Psoas muscle (tissue), 8 donors: ENCODE measurements at places on chromosomes 12 and 14. TPM values are rescaled to one million over a fixed set of nuclear protein-coding genes. Genes with fewer than 3 reads are reported as not detected.
A peak's percentile ranks its signal among the peaks of the same experiment; 100 is the strongest.

BDKRB1 gene
- total RNA-seq, result not detected

- no peak for DNase-seq
Measured at GRCh38 chr14:84804895-84805294, 725.0 kb upstream of the FLRT2 start.

- DNase-seq, result no peak
Measured at GRCh38 chr12:88108021-88108420, 33.9 kb downstream of the CEP290 start.

- no peak for DNase-seq
Measured at GRCh38 chr14:57559576-57559975, 65.9 kb upstream of the CCDC198 start.

GRCh38 chr14:58368956-58369355 lies 26.8 kb upstream of the TOMM20L start:
- no peak for DNase-seq

- DNase-seq, result no peak
Measured at GRCh38 chr12:26798023-26798422, 35.0 kb downstream of the ITPR2 start.

DNA sequence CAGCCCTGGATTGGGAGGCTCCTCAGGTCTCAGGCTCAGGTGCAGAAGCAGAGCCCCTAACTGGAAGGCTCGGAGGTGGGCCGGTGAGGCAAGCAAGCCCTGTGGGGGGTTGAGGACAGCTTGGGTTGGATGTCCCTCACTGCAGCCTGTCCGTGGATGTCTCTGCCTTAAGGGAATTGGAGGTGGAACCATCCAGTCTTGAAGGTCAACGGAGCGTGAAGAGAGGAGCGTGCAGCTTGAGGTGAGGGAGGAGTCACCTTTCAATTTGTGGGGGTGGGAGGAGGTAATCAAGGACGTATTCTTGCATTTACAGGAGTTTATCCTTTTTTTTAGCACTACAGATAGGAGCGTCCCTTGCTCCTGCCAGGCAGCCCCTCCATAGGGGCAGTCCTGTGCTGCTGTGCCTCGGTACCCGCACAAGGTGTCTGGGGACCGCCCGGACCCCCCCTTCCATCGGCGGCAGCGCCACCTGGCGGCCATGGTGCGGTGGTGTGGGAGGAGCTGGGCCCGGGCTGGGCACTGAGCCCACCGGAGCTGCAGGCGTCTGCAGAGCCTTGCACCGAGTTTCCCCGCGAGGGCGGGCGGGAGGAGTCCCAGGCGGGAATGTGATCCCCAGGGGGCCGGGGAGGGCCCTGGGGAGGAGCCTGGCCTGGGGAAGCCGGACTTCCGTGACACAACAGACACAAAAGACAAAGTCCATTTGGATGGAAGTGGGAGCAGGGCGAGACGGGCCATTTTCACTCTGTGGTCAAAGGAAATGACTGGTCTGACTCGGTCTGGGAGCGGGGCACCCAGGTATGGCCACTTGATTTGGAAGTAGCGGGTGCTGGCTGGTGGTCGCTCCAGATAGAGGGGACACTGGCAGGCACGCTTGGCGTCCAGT lies 864 bp downstream of the DNAJC22 start:
- peak; percentile 89 for DNase-seq

GRCh38 chr12:59115995-59116394 lies 195.7 kb upstream of the LRIG3 start:
- DNase-seq, result no peak

GRCh38 chr12:29706311-29706710 lies 77.4 kb downstream of the TMTC1 start:
- no peak for DNase-seq

SMCO2 gene
- not detected for total RNA-seq

HAL gene
- 0.32 TPM for total RNA-seq

DNA sequence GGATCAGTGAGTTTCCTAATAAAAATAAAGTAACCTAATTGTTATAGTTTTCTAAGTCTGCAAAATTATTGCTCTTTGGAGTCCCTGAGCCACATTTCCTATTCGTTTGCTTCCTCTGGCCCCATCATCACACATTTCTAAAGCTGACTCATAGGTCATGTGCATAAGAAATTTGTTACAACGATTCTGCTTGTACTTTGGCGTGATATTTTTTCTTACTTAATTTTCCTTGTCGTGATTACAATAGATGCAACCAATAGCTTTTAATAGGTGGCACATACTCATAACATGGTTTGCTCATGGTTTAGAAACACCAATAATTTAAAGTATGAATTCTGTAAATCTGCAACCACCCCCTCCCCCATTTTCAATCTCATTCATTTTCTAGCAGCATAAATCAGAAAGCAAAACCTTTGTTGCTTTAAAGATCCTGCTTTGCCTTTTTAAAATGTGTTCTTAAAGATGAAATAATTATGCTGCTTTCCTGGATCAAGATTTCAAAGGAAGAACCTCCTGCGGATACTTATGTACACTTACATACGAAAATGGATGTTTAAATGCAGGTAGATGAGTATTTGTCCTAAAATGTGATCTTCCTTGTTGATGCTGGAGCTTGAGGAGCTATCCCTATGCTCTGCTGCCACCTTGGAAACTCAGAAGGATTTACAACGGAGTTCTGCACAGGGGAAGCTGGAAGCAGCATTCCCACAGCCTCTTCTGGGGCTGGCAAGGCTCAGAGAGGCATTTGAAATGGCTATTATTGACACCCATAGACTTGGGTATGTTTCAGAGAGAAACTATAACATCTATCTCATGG lies 1.7 kb upstream of the FLRT2 start:
- peak; percentile 38 for DNase-seq

DNA sequence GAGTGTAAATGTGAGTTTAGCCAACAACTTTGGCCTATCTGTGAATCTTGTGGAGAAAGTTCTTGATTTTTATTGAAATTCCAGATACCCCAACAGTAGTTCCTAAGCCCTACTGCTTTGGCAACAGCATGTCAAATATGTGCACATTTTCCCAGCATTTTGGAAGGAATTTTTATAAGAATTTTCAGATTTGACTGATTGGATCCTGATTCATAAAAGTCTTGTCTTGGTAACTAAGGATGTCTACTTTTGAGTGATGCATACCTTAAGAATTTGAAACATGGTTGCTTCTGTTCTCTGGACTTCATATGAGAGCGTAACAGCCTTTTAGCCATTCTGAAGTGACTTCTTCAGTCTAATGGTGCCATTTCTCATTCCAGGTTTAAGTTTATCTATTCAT lies 106.7 kb downstream of the ANO4 start:
- no peak for DNase-seq

DNA sequence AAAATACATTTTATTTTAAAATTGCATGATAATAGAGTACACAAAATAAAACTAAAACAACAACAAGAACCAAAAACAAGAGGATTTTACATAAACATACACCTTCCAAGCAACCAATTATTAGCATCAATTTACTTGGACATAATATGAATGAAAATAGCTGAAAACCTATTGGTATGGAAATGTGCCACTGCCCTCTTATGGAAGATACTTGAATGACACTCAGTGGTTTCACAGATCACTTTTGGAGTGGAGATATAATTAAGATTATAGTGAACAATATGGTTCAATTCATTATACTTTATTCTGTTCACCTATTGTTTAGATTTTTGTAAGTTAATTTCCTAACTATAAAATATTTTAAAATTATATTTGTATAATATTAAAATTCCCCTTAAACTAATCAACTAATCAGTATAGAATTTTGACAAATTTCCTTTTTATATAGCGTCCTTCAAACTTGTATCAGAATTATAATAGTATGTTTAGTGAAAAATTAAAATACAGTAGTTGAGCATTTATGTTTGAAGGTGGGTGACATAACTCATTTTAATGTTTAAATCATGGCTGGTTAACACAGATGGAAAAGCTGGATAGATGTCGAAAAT lies 70.1 kb downstream of the SLC6A15 start:
- DNase-seq, result no peak

DNA sequence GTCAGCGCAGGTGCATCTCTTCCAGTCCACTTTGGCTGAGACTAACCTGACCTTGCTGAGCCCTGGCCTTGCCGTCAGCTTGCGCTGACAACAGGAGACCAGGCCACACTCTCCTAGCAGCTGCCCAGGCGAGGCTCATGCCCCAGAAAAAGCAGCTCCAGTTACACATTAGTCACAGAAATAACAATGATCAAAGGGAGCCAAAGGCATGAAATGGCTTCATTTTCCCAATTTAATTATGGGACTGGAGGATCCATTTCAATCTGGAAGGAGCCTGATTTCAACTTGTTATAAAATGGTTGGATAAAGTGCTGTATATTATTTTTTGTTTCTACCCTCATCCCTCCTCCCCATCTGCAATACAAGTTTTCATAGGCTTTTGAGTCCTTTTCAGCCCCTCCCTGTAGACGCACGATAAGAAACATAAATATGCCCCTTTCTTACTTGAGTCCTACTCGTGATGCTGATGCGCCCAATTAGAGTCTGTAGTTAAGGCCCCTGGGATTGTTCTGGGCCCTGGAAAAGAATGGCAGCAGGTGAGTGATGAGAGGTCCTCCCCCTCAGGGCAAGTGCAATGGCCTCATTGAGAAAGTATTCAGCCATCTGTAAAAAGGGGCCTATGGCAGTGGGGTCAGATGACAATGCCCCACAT lies 376.0 kb downstream of the C12orf75 start:
- DNase-seq, result peak; percentile 61

- no peak for DNase-seq
Measured at GRCh38 chr12:4001841-4002240, 128.6 kb upstream of the PARP11 start.

DNA sequence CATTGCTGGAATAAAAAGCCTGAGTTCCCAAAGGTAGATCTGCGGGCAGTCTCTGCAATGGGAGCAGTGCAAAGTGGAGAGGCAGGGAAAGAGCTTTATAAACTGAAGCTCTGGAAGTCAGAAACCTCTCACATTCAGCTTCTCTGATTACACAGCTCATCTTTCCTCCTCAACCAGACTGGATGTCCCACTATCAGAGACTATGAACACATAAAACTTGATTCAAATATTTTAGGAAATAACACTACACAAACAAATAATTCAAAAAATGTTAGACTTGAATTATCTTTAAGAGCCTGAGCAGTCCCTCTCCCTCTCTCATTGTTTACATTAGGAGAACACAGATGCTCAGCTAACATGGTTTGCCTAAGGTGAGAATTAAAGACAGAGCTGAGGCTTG lies 72.9 kb downstream of the DENND5B start:
- DNase-seq, result no peak

DNA sequence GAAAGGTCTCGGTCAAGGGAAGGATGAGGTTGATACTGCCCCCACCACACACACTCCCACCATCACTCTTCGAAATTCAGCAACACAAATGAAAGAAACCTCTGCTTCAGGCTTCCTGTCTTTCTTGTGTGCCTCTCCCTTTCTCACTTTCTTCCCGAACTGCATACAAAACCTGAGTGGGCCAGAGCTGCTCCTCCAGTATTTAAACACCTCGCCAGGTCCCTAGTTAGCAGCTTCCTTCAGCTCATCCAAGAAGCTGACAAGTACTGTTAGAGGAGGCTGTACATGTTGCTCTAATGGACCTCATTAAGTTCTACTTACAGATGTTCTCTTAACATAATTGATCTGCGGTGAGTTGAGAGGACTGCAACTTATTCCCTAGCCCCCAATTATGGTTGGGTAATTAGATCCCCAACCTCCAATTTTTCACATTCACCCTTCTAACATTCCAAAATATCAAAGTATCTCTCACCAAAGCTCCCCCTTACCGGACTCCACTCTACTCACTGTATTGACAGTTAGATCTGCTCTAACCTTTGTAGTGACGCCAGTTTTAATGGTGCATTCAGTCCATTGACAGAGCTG lies 4.1 kb upstream of the LMO3 start:
- DNase-seq, result no peak

SUOX gene
- 15.5 TPM for total RNA-seq

PNMA1 gene
- 9.3 TPM for total RNA-seq

DNA sequence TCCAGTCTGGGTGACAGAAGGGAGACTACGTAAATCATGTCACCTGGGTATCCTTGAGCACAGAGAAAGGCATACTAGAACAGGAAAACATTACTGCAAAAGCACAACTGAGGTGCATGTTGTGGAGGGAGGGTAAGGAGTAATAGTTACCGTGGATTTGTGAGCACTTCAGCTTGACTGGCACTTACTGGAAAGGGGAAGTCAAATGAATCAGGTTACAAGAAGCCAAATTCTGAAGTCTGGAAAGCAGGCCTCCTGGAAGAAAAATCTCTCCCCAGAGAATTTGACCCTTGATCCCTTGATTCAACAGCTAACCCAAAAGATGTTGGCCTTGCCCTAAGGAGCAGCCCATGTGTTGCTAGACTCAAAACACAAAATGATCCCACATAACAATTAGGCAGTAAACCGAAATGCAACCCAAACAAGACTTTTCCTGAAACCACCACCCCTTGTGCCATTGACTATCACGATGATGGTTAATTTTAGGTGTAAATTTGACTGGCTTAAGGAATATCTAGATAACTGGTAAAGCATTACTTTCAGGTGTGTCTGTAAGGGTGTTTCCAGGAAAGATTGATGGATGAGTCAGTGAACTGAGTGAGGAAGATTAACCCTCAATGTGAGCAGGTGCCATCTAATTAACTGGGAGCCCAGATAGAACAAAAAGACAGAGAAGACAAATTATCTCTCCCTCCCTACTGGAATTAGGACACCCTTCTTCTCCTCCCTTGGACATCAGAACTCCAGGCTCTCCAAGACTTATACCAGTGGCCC lies 108.8 kb downstream of the SLC25A21 start:
- DNase-seq, result no peak

DNA sequence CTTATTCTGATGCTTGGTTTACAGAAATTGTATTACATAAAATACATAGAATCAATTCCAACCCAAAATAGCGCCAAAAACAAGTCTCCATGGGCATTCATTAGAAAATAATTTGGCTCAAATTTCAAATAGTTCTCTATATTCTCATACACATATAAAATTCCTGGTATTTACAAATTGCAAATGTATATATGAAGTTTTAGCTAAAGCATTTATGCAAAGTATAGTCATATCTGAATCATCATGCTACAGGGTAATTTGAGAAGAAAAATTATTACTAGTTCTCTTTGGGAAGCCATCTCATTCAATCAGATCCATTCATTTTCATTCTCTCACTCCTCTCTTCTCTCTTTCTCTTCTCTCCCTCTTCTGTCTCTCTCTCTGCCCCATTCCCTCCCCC lies 257.8 kb downstream of the DPF3 start:
- no peak for DNase-seq

DNA sequence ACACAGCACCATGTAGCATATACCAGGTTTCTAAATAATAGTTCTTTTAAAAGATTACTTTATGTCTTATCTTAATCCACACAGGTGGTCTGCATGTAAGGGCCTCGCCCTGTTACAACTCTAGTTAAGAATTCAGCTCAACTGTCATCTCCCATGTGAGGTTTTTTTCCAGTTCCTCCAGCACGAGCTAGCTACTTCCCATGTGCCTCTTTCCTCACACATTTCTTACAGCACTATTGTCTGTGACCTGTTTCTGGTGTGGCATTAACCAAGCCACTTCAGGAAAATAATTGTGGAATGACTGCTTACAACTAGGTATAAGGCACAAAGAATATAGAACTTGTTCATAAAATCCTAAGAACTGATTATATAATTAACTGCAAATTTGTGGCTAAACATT lies 65.5 kb downstream of the SH2B3 start:
- no peak for DNase-seq

GRCh38 chr12:90090929-90091651 lies 382.5 kb upstream of the ATP2B1 start:
- peak; percentile 46 for DNase-seq

GRCh38 chr14:77310026-77310425 lies 10.7 kb downstream of the POMT2 start:
- no peak for DNase-seq
